ENCODE measurements at places on chromosomes 2 and 18.
A peak's percentile ranks its signal among the peaks of the same experiment; 100 is the strongest.

- DNase-seq, result no peak
Observed at GRCh38 chr2:98123286-98123685, 36.3 kb downstream of the VWA3B start.

DNA sequence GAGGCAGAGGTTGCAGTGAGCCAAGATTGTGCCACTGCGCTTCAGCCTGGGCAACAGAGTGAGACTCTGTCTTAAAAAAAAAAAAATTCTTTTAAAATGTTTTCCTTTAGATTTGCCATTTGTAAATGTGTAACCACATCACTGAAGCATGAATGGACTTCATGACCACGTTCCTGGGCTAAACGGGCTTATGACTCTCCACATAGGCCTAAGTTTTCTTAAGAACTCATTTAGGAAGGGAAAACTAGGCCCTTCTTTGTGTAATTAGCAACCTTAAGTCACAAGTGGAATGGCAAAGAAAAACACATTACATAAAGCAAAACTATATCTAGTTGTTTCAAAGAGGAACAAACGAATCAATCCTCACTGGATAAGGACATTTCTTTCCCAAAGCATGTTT, 99.5 kb downstream of the MEIS1 start:
- DNase-seq, result no peak

DNA sequence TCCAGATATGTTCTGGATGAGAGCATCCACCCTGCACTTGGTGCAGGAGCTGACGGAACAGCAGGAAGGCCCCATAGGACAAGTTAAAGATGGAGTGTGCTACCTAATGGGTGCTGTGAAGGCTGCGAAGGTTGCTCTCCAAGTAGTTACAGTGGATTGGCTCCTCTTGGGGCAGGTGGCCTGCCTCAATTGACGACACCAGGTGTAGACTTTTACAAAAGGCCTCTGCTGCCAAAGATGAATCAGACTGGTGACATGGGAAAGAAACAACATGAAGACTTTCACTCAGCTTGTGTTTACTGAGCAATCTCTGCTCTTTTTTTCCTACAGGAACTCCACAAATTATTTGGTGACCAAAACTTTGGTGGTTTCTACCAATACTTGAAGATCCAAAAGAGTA, 437.7 kb downstream of the PLCL1 start:
- DNase-seq, result no peak

DNA sequence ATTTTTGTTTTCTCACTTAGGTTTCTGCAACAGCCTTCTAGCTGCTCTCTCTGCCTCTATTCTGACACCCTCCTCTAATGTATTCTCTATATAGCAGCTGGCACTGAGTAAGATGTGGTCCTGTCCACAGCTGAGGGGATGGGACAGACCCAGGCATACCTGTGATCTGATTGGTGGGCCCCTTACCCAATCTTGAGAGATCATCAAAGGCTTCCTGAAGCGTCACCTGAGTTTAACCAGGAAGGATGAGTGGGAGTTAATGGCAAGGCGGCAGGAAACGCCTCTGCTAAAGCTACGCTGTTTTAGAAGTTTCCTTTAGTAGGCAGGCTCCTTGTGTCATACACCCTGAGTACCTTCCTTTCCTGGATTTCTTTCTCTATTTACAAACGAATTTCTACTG, 5.7 kb upstream of the TET3 start:
- no peak for DNase-seq

- DNase-seq, result no peak
Observed at GRCh38 chr2:67476809-67477790, 80.0 kb downstream of the ETAA1 start.

- no peak for DNase-seq
Observed at GRCh38 chr2:111102216-111102615, 18.5 kb upstream of the BCL2L11 start.

GRCh38 chr2:62968668-62969067, 82.0 kb upstream of the OTX1 start:
- DNase-seq, result no peak

DNA sequence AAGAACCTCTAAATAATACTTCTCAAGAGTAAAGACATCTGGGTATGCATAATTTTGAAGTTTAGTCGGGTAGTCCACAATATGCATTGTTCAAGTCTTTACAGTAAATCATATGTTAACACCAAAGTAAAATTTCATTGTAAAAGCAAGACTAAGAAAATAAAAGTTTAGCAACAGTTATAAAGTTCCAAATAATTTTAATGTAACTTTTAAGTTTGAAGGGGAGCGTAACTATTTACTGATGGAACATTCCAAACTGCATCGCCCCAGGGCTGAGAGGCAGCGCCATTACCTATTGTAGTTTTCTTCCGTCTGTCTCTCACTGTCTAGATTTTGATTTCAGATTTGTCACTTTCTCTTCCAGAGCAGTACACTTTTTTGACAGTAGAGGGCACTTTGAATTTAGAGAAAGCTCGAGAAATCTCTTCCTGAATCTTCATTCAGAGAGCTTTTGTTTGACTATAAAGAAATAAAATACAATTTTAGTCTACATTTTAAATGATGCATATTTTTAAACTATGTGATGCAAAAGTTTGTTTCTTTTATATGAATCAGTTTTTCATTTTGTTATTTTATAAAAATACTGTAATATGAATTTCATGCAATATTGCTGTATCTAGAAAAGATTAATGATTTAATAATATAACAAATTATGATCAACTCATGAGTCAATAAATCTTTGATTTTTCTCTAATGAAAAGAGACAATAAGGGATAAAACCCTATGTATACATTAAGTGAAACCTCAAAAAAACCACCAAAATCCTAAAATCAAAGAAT, 389.8 kb downstream of the FIGN start:
- peak; percentile 45 for DNase-seq

DNA sequence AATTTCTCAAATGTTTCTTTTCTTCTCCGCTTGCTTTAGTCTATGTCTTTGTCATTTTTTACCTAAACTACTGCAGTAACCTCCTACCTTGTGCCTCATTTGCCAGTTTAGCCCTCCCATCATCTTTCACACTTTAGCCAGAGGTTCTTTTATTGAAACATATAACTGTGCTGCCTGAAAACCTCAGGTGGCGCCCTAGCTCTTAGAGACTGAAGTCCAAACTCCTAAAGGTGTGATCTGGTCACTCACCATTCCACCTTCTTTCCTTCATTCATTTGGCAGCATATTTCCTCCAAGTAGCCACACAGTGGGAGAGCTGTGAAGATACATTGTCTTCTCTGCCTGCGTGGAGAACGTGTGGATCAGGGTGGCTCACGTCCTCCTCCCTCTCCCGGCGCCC, 98.2 kb upstream of the MAPRE2 start:
- DNase-seq, result no peak

- peak; percentile 92 for DNase-seq
Observed at GRCh38 chr2:218876562-218877219, 4.0 kb upstream of the WNT10A start.

- DNase-seq, result no peak
Observed at GRCh38 chr18:61852496-61852895, 40.3 kb downstream of the RNF152 start.

GRCh38 chr2:15259356-15259756, 301.8 kb downstream of the NBAS start:
- no peak for DNase-seq

- DNase-seq, result no peak
Observed at GRCh38 chr18:37307181-37307580, 258.4 kb downstream of the CELF4 start.

- no peak for DNase-seq
Observed at GRCh38 chr18:9709304-9709877, 1.3 kb downstream of the RAB31 start.

DNA sequence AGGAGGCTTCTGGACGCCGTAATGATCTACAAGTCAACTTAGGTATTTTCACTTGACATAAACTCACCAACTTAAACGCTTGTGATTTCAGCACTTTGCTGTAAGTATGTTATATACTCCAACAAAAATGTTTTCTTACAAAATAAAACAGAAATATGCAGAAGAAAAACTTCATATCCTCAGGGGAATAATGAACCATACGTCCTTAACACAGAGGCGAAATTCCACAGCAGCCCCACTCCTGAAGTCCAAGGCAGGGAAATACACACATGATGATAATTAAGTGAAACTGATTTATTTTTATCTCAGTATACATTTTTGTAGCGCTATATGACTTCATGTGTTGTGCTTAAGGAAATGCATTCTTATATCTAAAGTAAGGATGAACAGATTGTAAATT, 335.4 kb upstream of the VWC2L start:
- no peak for DNase-seq

GRCh38 chr18:51442012-51442411, 244.5 kb upstream of the MEX3C start:
- no peak for DNase-seq

GRCh38 chr18:51721996-51722395, 524.5 kb upstream of the MEX3C start:
- DNase-seq, result no peak

DNA sequence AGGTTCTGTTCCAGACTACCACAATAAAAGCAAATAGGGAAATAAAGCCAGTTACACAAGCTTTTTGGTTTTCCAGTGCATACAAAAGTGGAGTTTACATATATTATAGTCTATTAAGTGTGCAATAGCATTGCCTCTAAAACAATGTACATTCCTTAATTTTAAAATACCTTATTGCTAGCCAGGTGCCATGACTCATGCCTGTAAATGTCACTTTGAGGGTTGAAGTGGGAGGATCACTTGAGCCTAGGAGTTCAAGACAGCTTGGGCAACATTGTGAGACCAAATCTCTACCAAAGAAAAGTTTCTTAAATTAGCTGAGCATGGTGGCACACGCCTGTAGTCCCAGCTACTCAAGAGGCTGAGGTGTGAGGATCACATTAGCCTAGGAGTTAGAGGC, 52.9 kb upstream of the IMP4 start:
- DNase-seq, result no peak

GRCh38 chr18:79380816-79381806, 14.6 kb upstream of the NFATC1 start:
- DNase-seq, result peak; percentile 79

- peak; percentile 61 for DNase-seq
Observed at GRCh38 chr2:241546771-241547498, 11.6 kb upstream of the BOK start.

DNA sequence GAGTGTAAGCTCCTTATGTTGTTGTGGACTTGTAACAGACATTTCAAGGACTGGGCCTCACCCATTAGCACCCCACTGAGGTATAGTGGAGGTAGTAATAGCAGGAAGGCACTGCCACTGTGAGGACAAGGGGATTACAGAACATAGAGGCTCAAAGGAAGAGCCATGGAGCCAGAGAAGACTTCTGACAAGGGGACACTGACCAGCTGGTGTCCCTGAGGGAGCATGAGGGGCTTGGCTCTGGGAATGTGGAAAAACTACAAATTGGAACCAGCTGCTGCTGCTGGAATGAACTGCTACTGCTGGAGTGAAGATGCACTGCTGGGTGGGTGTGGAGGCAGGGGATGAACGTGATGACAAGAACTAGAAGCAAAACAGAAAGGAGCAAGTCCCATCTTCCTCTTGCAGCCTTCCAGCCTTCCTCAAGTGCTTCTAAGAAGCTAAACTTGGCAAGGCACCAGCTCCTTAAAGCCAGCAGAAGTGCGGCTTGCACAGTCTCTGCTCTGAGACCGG, 167.3 kb upstream of the NOSTRIN start:
- no peak for DNase-seq

DNA sequence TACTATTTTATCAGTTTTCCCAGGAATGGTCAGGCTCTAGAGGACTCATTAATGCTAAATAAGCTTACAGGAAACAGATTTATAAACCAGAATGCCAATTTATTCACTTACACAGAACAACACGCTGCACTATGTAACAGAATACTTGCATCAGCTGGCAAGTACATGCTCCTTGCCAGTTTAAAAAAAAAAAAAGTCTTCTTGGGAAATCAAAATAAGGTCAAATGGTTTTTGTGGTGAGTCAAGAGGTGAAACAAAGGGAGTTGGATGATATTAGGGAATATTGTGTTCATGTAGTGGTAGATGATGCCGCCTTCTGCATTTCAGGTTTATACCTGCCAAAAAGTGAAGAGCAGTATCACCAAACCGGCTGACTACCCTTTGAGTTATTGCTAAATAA, 1322.1 kb upstream of the ZEB2 start:
- DNase-seq, result no peak

GRCh38 chr2:86541334-86541733, 21.9 kb downstream of the CHMP3 start:
- DNase-seq, result no peak

GRCh38 chr2:108924580-108925251, 64.3 kb downstream of the EDAR start:
- DNase-seq, result no peak

DNA sequence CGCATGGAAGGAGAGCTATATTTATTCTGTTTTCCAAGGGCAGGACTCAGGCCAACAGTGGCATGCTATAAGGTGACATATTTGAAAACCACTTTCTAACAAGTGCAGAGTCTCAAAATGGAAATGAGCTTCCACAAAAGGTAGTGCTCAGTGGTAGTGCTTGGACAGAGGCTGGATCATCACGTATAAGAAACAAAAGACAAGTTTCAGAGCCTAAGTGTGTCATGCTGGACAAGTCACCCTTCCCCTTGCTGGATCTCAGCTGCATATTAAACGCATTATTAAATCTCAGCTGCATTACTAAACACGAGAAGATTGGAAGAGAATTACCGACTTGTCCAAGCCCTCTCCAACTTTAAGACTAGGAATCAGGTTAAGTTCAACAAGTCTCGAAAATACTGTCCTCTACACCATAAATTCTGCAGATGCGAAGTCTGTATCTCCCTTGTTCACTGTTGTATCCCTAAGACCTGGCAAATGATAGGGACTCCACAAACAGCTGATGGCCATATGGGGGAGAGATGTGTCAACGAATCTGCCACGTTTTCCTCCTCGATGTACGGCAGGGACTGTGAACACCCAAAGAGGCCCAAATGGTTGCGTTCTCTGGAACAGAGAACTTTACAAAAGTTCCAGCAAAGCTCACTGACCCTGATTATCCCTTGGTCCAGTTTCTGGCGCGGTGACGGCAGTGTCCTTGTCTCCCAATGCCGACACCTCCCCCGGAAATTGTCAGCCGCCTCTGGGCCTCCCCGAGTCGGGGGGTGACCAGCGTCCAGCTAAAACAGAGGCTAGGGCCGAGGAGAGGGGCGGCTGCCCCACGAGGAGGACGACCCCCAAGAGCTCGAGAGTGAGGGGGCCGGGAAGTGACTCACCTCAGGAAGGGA, 611 bp downstream of the NOL10 start:
- DNase-seq, result no peak

- DNase-seq, result no peak
Observed at GRCh38 chr2:12932192-12932591, 215.5 kb downstream of the TRIB2 start.

- DNase-seq, result no peak
Observed at GRCh38 chr2:156338578-156338977, 6.1 kb upstream of the NR4A2 start.

DNA sequence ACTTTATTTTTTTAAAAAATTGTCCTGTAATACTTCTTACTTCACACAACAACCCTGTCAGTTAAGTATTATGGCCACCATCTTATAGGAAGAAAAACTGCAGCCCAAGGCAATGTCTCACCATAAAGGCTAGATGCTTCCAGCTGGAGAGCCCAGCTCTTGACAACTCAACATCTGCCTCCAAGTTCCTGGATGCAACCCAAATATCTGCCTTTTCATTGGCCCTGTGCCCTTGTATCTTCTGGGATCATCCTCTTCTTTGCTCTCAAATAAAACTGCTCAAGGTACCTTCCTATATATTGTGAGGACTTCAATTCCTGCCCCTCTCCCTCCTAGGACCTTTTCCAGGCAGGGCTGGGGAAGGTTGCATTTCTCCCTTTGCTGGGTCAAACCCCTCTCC, 69.5 kb downstream of the BIN1 start:
- DNase-seq, result no peak

GRCh38 chr2:109085912-109086742, 42.9 kb upstream of the SH3RF3 start:
- DNase-seq, result no peak

- DNase-seq, result no peak
Observed at GRCh38 chr2:175536059-175536458, 354.5 kb upstream of the ATP5MC3 start.

- DNase-seq, result no peak
Observed at GRCh38 chr2:55862673-55863390, 60.8 kb downstream of the EFEMP1 start.
